Ovary (tissue), 10 donors: ENCODE measurements at places on chromosomes 2 and 18. TPM values are rescaled to one million over a fixed set of nuclear protein-coding genes. Genes with fewer than 3 reads are reported as not detected.

The TEKT4 gene
- total RNA-seq = 0.38 TPM

The STEAP3 gene
- 4.8 TPM for total RNA-seq

The TRIM54 gene
- not detected for total RNA-seq

The CAPN14 gene
- total RNA-seq = 0.23 TPM

The PRKAG3 gene
- total RNA-seq = not detected

The LDLRAD4 gene
- 20.7 TPM for total RNA-seq

The ANKRD30B gene
- not detected for total RNA-seq

The CRACDL gene
- 2.7 TPM for total RNA-seq

The EGR4 gene
- not detected for total RNA-seq

The IL18R1 gene
- 2.1 TPM for total RNA-seq

The EFR3B gene
- total RNA-seq = 0.36 TPM

The ZNF892 gene
- 5.8 TPM for total RNA-seq
